Activated CD4-positive, alpha-beta T cell treated with anti-CD3 and anti-CD28 coated beads for 36 hours (primary cell): ENCODE measurements at places on chromosomes 6 and 20.

- no peak for DNase-seq
Observed at GRCh38 chr20:9517297-9518162, 3.1 kb downstream of the LAMP5 start.

DNA sequence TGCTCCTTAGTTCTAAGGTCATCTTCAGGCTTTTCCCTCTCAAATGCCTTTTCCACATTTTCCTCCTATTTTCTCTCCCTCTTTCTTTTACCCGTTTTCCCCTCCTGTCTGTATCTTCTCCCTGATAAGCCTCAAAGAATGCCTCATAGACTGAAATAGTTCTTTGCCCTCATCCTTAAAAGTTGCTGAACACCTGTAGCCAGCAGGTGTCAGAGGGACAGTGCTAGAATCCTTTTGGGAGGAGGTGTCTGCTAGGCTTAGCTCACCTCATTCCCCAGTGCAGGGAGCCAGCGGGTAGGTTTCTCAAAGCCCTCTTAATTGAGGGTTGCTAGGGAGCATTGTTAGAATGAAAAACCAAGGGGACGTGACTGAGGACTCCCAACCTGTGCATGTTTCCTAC lies 204.0 kb downstream of the TSHZ2 start:
- DNase-seq, result no peak

- no peak for DNase-seq
Observed at GRCh38 chr20:63622732-63623131, 4.2 kb downstream of the GMEB2 start.

GRCh38 chr20:36467076-36467999 lies 74.0 kb upstream of the MYL9 start:
- DNase-seq, result peak; percentile 71

DNA sequence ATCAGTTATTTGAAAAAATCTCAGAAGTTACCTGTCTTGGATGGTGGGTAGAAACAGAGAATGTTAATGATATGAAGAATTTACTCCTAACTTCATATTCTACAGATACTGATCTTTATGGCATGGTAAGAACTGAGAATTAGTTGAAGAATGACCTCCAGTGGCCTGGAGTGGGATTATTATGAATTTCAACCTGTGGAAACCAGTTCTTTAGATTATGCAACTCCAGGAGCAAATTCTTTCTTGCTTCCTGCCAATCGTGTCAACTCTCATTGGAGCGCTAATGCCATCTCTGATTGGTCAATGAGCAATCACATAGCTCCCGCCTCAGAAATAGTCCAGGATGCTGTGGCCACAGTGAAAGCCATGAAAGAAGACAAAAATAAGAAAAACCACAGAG lies 40.6 kb downstream of the LYRM2 start:
- no peak for DNase-seq

DNA sequence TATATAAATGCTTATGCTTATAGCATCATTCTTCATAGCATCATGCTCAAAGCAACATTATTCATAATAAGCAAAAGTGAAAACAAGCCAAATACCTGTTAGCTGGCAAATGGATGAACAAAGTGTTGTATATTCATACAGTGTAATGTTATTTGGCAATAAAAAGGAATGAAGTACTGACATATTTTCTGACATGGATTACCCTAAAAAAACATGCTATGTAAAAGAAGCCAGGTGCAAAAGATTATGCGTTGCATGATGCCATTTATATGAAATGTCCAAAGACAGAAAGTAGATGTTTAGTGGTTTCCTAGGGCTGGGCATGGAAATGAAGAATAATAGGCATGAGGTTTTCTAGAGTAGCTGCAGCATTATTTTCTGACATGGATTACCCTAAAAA lies 77.1 kb downstream of the GFRA4 start:
- no peak for DNase-seq

DNA sequence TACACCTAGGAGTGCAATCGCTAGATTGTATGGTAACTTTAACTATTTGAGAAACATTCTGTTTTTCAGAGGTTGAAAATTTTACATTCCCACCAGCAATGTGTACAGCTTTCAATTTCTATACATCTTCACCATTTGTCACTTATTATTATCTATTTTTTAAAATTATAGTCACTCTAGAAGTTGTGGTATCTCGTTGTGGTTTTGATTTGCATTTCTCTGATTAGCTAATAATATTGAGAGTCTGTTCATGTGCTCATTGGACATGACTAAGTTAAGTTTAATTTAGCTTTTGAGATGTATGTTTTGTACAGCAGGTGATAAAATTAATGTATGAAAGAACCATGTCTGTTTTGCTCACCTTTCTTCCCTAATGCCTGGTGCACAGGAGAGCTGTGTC lies 34.8 kb upstream of the PLCB1 start:
- DNase-seq, result no peak

DNA sequence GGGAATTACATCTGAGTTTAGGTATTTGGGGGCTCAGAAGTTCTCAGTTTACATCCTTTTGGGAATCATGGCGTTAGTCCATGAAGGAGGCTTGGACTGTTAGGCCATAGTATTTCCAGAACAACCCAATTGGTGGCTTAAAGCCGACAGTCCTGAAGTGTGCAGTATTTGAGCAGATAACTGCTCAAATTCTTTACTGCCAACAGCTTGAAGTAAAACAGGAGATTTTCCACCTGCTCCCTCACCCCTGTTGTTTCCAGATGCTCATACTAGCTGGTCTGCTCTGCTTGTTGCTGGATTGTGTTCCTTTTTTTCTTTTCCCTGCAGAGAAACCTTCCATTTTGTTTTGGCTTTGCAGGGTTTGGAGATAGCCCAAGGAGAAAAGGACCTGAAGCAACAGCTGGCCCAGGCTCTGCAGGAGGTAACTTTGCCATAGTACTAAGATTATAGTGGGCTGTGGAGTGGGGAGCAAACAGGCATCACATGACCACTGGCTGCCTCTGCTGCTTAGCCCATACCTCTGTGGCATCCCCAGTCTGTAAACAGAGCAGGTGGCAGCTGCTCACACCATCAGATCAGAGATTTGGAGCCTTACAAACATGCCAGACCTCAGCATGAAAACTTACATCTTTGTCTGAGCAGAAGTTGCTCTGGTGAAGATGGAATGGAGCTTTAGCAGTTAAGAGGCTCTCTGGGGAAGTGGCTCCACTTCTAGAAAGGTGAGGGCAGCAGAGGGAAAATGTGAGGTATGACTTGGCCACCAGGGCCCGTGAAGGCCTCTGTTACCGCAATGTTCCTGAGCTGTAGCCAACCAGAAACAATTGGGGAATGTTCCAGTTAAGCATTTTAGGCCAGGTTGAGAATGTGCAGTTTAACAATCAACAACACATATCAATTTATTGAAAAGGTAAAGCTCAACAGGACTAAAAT lies 17.6 kb downstream of the RNF8 start:
- DNase-seq, result no peak

- no peak for DNase-seq
Observed at GRCh38 chr6:16872543-16873235, 111.4 kb upstream of the ATXN1 start.

- DNase-seq, result no peak
Observed at GRCh38 chr6:20575125-20575524, 40.9 kb downstream of the CDKAL1 start.

DNA sequence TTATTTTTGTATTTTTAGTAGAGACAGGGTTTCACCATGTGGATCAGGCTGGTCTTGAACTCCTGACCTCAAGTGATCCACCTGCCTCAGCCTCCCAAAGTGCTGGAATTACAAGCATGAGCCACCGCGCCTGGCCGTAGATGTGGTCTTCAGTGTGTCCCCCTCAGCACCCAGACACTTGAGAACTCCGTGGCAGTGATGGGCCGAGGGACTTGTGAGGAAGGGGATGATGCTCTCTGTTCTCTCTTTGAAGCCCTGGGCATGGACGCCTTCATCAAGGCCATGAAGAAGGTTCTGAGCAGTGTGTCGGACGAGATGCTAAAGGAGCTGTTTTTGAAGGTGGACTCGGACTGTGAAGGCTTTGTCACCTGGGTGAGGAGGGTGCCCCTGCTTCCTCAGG lies 16.9 kb downstream of the EFCAB8 start:
- DNase-seq, result no peak
